ELR (cell line): ENCODE measurements at places on chromosomes 3 and 15.

- DNase-seq, result peak; percentile 42
These were observed 83.5 kb downstream of the AQP9 start for GRCh38 chr15:58221591-58222241.

DNA sequence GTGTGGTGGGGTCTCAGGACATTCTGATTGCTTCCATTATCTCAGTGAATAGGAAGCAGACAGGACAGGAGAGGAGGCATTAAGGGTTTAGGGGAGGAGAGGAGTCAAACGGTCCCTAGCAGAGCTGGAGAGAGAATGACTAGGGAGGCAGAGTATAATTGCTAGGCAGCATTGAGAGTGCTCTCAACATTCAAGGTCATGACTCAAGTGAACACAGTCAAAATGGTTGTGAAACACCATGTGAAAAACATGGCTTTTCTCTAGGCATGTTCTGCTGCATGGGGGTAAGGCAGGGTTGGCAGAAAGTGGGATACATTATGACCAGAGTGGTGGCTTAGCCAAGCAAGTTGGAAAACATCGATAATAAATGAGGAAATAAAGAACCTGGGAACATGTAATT is 19.5 kb upstream of the HRH1 start:
- DNase-seq, result peak; percentile 35

- DNase-seq, result no peak
These were observed 51.9 kb downstream of the RPLP1 start for GRCh38 chr15:69504352-69505040.

DNA sequence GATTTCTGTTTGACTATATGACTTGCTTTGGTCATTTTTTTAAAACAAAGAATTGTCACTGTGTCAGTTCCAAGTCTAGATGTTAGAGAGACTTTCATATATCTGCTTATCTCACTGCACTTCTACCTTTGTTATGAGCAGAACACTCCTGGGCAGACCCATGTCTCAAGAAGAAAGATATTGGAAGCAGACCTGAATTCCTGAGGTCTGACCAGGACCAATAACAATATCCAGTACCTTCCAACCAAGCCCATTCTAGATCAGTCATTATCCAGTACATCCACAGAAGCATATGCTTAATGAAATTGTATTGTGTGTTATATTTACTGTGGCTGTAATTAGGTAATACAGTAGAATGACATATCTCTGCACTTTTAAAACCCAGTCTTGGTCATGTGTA is 811.3 kb upstream of the GBE1 start:
- DNase-seq, result no peak

- DNase-seq, result peak; percentile 38
These were observed 15.4 kb upstream of the PIK3CB start for GRCh38 chr3:138850151-138850550.

DNA sequence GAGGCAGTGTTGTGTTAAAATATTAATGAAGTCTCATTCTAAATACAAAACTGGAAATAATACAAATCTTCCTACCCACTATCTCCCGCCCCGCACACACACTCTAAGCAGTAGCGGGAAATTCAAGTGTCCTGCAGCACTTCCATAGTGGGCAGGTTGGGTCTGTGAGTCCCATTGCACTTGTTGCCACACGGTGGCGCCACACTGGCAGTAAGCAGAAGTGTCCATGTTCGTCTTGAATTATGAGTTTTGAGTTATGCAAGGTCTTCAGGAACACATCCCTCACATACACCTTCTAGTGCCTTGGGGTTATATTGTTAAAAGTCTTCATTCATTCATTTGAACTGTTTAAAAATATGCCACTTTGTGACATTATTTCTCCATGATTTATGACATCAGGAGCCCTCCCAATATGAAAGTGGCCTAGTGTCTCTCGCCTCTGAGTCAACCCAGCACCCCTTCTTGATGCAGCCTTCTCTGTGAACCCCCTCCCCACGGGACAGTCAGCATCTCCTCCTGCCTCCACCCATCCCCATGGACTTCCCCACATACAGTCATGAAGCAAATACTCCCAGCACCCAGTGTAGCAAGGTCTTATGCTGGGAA is 17.6 kb upstream of the CCDC174 start:
- peak; percentile 64 for DNase-seq

GRCh38 chr15:96264351-96264798 is 66.1 kb upstream of the NR2F2 start:
- DNase-seq, result no peak

GRCh38 chr3:153029350-153029749 is 132.7 kb upstream of the RAP2B start:
- peak; percentile 33 for DNase-seq

GRCh38 chr15:95958382-95958781 is 372.1 kb upstream of the NR2F2 start:
- DNase-seq, result no peak

GRCh38 chr3:9912294-9912935 is 4.5 kb upstream of the IL17RC start:
- DNase-seq, result peak; percentile 79

- no peak for DNase-seq
These were observed 33.9 kb upstream of the MEX3B start for GRCh38 chr15:82079736-82080135.

DNA sequence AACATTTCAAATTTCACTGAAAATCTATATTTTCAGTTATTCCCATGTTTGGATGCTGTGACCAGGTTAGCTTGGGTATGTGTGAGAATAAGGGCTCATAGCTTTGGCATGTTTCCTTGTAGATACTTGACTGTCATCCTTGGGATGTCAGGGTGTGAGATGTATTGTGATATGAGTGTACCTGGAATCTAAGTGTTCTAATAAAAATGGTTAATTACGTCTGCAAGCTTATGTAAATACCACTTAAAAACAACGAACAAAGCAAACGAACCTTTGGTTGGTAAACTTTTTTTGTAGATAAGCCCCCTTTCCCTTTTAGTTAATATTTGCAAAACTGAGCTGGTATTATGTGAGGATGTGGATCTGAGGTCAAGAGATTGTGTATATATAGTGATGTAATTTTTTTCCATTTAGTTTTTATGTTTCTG is 63.5 kb downstream of the FNDC3B start:
- no peak for DNase-seq

GRCh38 chr3:141938011-141938500 is 61.6 kb downstream of the ATP1B3 start:
- DNase-seq, result no peak

GRCh38 chr15:29014493-29014892 is 128.7 kb downstream of the APBA2 start:
- peak; percentile 13 for DNase-seq
